Nucleus accumbens (tissue), 56 donors: ENCODE measurements at places on chromosomes 6 and 20.

GRCh38 chr20:10558635-10559187 lies 115.1 kb downstream of the JAG1 start:
- no peak for DNase-seq

DNA sequence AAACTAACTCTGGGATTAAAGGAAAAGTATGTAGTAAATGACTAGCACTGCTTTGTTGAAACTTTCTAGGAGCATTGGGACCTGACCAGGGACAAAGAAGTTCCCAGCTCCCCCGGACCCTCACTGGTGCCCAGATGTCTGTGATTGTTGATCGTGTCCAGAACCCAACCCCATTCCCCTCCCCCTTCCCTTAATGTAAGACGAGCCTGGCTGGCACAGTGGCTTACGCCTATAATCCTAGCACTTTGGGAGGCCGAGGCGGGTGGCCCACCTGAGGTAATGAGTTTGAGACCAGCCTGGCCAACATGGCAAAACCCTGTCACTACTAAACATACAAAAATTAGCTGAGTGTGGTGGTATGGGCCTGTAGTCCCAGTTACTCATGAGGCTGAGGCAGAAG lies 750.3 kb downstream of the CBLN4 start:
- no peak for DNase-seq

GRCh38 chr20:62527781-62528180 lies 52.0 kb upstream of the GATA5 start:
- no peak for DNase-seq

DNA sequence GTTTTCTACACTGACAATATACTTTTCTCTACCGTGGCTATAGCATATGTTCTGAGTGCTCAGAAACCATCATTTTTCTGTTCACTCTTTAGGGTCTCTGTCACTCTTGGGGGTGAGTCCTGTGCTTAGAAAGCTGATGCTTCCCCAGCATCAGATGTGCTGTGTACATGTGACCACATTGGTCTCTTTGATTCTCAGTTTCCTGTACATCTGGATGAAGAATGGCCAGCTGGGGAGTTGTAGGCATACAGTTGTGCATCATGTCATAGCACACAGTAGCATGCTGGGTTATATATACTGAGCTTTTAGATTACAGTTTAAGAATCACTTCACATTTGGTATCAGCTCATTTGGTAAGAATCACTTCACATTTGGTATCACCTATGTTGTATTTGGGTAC lies 238.6 kb upstream of the PREP start:
- DNase-seq: no peak

- no peak for DNase-seq
Measured at GRCh38 chr6:160428818-160429619, 80.8 kb downstream of the SLC22A3 start.

- DNase-seq: no peak
Measured at GRCh38 chr6:42505385-42505718, 53.6 kb upstream of the TRERF1 start.

DNA sequence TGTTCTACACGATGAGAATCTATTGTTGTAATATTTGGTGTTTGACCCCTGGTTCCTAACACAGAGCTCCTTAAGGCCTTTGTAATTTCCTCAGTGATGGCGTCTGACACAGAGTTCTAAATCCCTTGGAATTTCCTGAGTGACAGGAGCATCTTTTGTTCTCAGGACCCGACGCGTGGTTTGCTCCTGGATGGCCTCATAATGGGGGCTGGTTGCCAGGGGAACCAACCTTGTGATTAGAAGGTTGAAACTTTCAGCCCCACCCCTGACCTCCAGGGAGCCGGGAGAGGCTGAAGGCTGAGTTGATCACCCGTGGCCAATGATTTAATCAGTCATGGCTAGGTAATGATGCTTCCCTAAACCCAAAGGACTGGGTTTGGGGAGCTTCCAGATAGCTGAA lies 20.5 kb upstream of the ZNF133 start:
- no peak for DNase-seq

DNA sequence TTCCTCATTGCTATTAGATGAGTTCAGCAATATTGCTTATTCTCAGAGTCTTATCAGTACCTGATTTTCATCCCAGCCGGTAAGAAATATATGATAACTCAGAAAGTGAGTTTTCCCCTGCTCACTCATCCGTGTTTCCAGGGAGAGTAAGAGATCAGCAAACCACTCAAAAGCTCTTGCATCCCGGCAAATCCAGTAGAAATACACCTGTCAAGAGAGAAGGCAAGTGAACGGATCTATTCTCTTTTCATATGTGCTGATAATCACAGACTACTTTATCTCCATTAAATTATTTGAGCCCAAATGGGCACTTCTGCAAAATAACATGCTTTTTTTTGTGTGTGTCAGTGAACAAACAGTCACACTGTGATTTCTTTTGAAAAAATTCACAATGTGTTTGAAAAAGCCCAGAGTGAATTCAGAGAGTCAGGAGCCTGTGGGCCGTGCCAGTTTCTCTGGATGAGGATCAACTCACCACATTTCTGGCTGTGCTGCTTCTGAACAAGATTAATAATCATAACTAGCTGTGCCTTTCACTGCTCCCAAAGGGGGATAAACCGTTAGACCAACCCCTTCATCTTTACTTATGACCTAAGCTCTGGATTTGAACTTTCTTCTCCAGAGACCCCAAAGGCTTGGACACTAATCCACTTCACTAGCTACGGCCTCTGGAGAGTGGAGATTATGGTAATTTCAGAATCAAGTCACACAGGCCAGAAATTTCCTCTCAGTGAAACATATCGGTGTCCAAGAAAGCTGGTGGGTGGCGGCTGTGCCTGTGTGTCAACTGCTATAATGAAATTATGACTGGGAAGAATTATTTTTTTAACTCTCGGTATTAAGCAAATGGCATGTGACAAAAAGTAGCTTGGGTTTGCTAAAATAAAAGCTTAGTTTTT lies 44.2 kb downstream of the NOX3 start:
- DNase-seq: no peak

DNA sequence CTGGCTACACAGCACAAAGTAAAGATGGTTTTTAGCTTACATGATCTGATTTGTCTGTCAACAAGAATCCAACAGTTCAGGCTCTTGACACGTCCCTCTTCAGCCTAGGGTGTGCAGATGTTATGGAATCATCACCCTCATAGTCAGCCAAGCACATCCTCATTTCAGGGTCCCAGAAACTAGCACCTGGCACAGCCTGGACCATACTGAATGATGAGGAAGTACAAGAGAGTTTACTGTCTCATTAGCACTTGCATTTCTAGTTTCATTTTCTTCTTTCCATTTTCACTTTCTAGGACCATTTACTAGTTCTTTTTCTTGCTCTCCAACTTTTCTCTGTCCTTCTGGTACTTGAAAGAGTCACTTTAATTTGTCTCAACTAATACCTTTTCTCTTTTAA lies 6.5 kb downstream of the RIPOR2 start:
- no peak for DNase-seq

GRCh38 chr20:45320948-45321595 lies 13.0 kb upstream of the MATN4 start:
- no peak for DNase-seq

DNA sequence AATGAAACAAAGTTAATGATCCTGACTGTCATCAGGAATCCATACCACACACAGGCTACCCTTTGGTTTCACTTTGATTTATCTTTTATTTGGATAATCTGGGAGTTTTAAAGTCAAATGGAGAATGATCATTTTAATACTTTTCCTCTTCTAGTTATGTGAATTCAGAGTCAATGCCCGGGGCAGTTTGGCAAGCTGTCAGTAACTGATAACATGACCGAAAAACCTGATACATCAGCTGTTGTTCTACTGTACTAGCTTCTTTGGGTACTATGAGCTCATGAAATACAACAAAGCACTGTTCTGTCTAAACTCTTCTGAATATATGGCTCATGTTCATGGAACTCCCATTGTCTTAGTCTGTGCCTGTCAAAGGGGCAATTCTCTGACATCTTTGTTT lies 30.2 kb downstream of the KLHL31 start:
- no peak for DNase-seq

DNA sequence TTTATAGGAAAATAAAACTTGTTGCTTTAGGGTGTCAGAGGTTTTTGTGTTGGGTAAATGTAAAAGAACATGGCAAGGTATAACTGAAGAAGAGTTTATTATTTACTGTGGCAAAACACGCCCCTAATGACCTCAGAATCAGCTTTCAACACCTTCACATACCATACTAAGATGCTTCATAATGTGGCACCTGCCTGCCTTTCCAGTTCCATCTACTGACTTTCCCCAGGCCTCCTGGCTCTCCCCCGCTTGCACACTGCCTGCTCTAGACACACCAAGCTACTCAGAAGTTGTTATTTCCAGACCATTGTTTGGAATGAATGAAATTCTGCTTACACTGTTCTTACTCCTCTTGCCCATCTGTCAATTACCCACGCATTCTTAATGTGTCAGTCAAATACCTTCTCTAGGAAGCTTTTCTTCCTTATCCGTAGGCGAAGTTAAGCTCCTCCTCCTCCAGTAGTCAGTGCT lies 1.8 kb downstream of the TIAM2 start:
- no peak for DNase-seq

GRCh38 chr6:85662251-85662650 lies 19.6 kb upstream of the SYNCRIP start:
- DNase-seq: no peak

GRCh38 chr6:7438011-7438410 lies 48.4 kb downstream of the RIOK1 start:
- DNase-seq: no peak
